ENCODE measurements at places on chromosomes 6 and 20.

GRCh38 chr6:6783721-6784120 is 195.2 kb downstream of the LY86 start:
- DNase-seq = peak; percentile 15

DNA sequence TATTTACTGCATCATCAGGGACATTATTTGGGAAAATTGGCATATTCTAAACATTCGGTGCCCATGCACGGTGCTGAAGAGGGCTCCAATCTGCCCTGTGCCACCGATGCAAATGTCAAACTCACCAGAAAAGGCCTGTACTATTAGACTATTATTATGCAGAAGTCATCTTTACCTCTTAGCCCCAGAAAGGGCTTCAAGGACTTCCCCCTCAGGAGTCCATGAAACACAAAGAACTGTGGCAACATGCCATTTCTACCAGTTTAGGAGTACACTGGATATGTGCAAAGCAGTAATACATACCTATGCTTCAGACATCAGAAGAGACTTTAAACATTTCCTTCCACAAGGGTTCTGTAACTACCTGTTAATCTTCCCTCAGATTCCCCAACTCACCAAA is 8.6 kb downstream of the DIDO1 start:
- no peak for DNase-seq

DNA sequence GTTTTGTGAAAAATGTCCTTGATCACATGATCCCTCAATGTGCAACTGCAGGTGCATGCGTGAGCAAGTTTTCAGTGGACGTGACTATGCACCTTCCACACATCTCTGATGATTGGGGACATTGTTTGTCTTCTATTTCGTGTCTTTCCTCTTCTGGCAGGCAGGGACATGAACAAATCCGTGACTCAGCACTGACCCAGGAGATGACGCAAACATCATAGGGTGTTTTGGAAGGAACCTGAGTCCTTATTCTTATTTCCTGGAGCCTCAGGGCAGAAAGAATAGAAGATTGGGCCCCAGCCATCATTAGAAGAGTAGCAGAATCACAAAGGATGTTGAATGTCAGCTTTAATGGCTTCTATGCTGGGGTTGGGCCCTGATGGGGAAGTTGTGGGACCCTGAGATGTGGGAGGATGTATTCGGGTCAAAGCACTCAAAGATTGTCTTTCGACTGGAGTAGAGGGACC is 11.9 kb upstream of the SIRPD start:
- peak; percentile 64 for DNase-seq

GRCh38 chr6:92109256-92109655 is 1310.1 kb downstream of the EPHA7 start:
- DNase-seq = no peak

DNA sequence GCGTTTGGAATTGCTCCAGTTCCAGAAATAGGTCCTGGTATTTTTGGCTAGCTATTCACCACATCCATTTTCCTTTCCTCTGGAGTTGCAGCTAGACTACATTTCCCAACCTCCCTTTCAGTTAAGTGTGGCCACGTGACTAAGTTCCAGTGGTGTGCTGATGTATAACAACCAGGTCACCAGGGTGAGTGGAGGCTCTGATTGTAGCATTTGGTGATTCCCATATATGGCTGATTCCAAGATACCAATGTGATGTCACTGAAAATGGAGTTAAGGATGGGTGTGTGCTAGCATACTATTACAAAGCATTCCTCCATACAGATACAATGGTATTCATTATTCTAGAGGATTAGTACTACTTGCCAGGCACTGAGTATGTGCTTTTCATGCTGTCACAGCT is 49.7 kb upstream of the STK35 start:
- no peak for DNase-seq

GRCh38 chr6:158042245-158042798 is 60.7 kb downstream of the SYNJ2 start:
- peak; percentile 93 for DNase-seq

- DNase-seq = no peak
Observed at GRCh38 chr6:45187836-45188235, 140.3 kb upstream of the RUNX2 start.
